Caco-2 (cell line): ENCODE measurements at places on chromosomes 7 and 10.
A peak's percentile ranks its signal among the peaks of the same experiment; 100 is the strongest.

DNA sequence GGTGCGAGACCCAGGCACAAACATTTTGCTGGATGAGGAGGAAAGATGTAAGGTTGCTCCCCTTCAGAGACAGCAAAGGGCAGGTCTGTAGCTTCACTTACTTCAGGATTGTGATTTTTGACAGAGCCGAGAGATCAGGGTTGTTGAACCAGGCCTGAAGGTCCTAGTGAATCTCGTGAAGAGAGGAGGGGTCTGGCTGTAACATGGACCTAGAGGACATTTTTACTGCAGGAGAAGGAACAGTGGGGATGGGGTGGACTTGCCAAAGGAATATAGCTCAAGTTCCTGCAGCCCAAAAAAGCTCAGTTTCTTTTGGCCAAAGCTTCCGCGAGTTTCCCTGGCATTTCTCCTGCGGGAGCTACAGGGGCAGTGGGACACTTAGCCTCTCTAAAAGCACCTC, 976 bp upstream of the EGFR start:
- DNase-seq = no peak

- no peak for DNase-seq
These were observed 80.6 kb downstream of the TRRAP start for GRCh38 chr7:98958968-98959367.

DNA sequence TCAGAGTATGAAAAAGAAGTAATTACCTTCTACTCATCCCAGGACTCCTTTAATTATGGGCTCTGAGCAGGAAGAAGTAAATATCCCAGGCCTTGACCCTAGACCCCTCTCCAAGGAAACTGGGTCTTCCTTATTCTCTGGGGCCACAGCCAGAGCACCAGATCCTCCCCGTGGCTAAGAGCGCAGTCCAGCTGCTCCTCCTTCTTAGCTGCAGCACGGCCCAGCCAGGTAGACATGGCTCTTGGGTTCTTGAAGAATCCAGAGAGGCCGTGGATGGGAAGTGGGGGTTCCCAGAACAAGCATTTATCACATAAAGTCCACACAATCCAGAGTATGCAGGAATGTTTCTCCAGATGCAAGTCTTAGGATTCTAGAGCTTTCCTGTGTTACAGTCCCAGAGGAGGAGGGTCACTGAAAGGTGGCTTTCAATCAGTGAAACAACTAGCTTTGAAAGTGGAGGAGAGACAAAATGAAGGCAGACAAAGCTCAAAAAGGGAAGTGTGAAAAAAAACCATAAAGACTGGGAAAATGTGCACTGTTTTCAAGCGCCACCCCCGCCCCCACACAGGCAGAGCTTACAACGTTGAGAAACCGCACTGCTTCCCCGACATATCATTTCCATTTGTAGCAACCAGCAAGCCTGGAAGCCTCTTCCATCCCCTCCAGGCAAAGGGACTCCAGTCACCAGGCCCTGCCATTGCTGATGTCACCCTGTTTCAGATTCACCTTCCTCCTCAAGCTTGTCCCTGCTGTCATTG, 396.5 kb upstream of the MKI67 start:
- DNase-seq = no peak

- DNase-seq = peak; percentile 52
These were observed 881 bp downstream of the C10orf67 start for GRCh38 chr10:23343591-23344240.

- no peak for DNase-seq
These were observed 450.7 kb downstream of the KCNMA1 start for GRCh38 chr10:77186936-77187335.

DNA sequence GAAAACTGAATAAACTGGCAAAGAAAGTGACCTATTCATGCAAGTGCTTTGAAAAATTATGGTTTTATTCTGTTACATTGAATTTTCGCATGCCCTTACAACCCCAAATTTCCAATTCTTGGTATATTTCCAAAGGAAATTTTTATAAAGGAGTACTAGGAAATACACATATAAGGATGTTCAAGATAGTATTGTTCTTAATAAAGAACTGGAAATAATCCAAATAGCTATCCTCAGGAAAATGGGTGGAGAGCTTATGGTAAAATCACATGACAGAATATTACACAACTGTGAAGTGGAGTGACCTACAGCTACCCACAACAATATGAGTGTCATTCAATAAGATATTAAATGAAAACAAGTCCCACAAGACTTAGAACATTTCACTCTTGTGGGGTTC, 138.9 kb upstream of the BMPER start:
- DNase-seq = no peak

DNA sequence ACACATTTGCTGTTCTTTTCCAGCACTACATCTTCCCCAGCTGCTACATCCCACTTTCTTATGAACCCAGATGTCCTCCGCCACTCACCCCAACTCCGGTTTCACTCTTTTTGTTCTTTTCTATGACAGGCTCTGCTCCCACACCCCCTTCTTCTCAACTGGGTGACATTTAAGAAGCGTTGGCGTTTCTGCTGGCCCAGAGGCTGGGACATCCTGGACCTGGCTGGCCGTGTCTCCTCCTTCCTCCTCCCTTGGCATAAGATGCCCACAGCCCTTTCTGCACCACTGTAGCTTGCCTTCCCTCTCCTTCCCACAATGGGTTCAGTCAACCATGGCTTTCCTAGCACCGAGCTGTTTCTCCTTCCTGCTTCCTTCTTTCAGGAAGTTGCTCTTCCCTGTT, 9.4 kb upstream of the CALML5 start:
- DNase-seq = no peak

GRCh38 chr10:3955955-3956617, 171.1 kb upstream of the KLF6 start:
- no peak for DNase-seq

GRCh38 chr7:135102372-135102771, 45.5 kb upstream of the TMEM140 start:
- DNase-seq = no peak

- DNase-seq = no peak
These were observed 294.6 kb downstream of the RNLS start for GRCh38 chr10:88288320-88289059.

GRCh38 chr10:24382979-24383663, 174.2 kb downstream of the KIAA1217 start:
- DNase-seq = peak; percentile 73

- DNase-seq = no peak
These were observed 44.2 kb downstream of the RAB11FIP2 start for GRCh38 chr10:118002581-118002980.

DNA sequence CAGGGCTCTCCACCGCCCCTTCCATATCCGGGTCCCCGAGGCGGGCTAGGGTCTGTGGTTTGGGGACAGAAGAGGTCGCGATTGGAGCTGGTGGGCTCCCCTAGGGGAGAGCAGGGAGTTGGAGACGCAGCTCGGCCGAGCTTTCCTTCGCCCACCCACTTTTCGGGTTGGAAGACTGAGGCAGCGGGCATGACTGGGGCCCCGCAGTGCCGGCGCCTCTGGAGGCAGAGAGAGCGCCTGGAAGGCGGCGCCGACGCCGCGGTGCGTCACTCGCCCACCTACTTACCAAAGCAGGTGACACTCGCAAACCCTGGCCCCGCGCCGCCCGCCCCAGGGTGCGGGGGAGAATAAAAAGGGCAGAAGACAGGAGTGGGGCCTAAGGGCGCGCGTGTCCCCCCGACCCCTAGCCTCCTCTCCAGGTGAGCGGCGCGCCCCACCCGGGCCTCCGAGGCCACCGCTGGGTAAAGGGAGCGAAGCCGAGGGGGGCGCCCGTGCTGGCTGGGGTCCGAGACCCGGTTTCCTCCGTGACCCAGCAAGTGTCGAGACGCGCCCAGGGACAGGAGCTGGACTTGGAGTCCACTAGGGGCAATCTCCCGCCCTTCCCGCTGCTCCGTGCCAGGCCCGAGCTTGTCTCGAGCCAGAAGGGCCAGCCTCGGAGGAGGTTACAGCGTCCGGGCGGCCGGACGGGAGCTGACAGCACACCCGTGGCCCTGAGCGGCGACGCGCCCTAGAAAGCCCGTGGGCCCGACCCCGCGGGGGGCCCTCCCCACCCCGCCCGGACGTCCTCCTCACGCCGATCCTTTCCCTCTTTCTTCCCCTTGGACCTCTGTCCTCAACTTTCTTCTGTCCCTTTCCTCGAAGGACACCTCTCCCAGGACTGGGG, 34.4 kb upstream of the GRID1 start:
- DNase-seq = peak; percentile 49

DNA sequence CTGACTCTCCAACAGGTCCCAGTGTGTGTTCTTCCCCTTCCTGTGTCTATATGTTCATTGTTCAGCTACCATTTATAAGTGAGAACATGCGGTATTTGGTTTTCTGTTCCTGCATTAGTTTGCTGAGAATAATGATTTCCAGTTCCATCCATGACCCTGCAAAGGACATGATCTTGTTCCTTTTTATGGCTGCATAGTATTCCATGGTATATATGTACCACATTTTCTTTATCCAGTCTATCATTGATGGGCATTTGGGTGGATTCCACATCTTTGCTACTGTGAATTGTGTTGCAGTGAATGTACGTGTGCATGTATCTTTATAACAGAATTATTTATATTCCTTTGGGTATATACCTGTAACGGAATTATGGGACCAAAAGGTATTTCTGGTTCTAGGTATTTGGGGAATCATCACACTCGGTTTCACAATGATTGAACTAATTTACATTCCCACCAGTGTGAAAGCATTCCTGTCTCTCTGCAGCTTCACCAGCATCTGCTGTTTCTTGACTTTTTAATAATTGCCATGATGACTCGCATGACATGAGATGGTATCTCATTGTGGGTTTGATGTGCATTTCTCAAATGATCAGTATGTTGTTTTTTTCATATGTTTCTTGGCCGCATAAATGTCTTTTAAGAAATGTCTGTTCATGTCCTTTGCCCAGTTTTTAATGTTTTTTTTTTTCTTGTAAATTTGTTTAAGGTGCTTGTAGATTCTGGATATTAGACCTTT, 60.2 kb downstream of the LSMEM1 start:
- no peak for DNase-seq

- no peak for DNase-seq
These were observed 12.1 kb upstream of the SYPL1 start for GRCh38 chr7:106124186-106124585.

DNA sequence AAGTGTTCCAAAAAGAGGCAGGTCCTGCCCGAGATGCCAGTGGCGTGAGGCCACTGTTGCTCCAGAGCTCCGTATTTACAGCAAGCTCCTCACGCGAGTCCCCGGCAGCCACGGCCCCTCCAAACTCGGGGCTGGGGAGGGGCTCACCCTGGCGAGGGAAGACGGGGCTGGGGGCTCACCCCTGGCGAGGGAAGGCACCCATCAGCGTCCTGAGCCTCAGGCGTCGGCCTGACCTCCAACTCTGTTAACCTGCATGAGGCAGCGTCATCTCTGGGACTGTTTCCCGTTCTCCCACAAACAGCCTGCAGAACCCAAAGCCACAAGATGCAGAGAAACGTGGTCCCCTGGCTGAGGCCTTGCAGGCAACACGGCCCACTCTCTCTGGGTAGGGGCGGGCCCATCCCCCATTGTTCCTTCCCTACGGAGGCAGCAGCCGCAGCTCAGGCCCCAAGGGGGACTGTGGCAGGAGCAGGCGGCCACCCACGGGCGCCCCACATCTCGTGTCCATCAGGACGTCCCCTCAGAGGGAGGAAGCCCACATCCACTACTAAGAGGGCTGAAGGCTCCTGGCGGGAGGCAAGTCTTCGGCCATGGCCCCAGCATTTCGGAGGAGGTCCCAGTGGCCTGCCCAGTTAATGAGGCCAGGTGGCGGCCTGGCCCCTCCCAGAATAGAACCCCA, 4.2 kb upstream of the ADGRA1 start:
- no peak for DNase-seq

- no peak for DNase-seq
These were observed 193.1 kb downstream of the ADARB2 start for GRCh38 chr10:1544209-1544673.
